ENCODE measurements at places on chromosomes 16 and 17.

GRCh38 chr17:49582789-49583188 lies 7.1 kb downstream of the NXPH3 start:
- no peak for DNase-seq

DNA sequence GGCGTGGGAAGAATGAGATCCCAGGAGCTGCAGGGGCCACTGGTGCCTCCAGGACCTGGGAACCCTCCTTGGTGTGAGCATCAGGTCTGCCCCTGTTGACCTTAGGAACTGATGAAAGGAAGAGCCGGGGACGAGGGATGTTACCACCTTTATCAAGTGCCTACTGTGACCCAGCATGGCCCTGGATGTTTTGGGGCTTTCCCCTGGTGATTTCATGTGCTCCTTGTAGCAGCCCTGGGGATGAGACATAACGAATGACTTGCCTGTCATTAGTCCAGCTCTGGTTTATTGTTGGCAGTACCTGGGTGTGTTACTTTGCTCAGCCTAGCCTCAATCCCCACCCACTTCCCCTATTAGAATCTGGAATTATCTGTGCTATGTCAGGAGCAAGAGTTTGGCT lies 39.9 kb downstream of the WSCD1 start:
- DNase-seq: no peak

DNA sequence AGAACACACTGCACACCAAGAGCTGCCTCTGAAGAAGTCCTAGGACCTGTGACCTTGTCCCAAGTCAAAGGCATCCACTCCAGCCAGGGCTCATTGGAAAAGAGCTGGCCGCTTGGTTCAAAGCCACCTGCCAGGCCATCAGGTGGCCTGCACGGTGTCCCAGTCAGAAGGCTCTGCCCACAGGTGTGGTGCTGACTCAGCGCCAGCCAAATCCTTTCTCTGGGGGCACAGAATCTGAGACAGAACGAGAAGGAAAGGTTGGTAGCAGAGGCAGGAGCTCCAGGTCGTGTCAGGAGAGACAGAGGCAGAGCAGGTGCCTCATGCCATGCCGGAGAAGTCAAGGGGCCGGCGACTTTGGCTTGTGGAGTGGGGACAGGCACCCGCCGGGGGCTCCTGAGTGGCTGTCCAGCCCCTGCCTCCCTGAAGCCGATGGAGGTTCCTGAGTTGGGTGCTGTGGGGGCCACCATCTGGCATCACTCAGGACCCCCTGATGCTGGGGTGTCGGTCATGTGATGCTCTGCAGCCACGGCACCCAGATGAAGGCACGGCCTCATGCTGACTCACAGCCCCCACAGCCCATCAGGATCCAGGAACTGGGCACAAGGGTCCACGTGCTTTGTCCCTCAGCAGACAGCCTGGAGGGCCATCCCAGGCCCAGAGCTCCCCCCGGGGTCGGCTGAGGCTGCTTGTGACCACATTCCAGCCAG lies 128.1 kb upstream of the FOXF1 start:
- DNase-seq: no peak

DNA sequence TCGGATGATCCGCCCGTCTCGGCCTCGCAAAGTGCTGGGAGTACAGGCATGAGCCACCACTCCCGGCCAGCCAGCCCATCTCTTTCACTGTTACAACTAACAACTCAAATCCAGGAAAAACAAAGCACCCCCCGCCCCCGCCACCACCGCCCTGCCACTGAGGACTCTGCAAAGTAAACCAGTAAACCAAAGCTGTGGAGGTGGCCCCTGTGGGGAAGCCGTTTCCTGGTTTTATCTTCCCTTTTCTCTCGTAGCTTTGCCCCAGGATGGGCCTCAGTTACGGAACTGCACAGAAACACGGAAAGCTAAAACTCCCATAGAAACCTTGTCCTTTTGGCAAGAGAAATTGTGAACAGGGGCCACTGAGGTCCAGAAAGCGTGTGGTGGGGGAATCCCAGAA lies 17.5 kb downstream of the CHMP6 start:
- DNase-seq: no peak

- no peak for DNase-seq
Observed at GRCh38 chr17:74332017-74332650, 6.1 kb downstream of the KIF19 start.

- peak; percentile 16 for DNase-seq
Observed at GRCh38 chr16:813204-813915, 12.8 kb upstream of the GNG13 start.

GRCh38 chr16:272633-273546 lies 2.9 kb downstream of the RGS11 start:
- DNase-seq: no peak
